ENCODE measurements at places on chromosomes 7 and 10.

- DNase-seq = no peak
Measured at GRCh38 chr7:25386311-25386744, 158.0 kb upstream of the NPVF start.

DNA sequence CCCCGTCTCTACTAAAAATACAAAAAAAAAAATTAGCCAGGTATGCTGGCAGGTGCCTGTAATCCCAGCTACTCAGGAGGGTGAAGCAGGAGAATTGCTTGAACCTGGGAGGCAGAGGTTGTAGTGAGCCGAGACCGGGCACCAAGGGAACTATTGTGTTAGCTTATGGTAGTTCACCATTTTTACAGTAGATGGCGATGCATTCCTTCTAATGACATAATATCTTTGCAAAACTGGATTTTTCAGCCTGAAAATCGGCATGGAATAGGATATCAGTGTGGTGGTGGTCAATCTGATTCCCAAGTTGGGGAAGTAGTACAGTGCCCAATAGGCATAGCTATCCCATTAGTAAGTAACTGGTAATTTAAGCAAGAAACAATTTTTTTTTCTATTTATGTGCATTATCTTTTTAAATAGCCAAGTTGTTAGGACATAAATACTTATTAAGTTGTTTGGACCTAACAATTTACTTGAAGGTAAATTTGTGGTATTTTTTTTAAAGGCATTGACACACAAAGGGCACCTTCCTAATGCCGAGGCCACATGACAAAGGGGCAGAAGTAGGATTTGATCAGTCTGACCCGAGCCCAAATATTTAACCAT, 17.6 kb upstream of the IMPDH1 start:
- no peak for DNase-seq

DNA sequence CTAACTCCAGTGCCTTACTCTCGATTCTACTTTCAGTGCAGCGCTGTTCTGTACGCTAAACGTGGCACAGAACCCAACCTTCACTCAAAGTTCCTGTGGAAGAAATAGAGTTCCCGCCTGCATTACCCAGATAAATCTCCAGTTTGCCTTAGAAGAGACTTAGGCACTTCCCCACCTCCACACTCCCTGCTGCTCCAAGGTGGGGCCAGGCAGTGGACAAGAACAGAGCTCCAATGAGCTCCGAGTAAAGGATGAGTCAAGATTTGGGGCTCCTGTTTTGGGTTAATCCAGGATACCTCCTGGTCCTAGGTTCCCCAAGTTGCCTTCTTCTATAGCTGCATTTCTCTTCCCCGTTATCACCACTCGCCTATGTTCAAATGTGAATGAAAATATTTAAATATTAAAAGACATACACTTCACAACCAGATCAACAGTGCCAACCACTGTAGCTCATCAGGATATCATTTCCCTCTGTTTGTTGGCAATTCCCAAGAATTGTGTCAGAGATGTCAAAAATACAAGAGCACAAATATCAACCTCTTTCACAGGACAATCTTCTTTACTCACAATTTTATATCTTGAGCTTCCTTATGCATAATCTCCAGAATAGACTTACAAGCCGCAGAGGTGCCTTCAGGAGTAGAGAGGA, 48.0 kb downstream of the MALSU1 start:
- no peak for DNase-seq

DNA sequence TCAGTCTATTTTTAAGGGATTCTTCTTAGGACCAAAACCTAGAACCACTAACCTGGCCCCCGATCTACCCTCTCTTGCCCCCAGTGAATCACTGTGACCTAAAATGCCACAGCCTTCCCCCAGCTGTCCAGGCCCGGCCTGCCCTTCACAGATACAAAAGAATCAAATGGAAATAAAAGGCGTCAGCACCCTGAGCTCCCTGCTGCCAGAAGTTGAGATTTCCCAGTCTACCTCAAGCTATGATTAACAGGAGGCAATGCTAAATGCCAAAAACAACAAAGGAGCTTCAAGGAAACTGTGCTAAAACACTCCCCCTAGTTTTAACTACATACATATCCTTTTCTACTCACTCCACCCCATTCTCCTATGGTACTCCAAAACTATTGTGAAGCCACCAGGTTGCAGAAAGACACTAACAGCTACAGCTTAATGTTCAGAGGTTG, 67.8 kb downstream of the GSAP start:
- peak; percentile 28 for DNase-seq

GRCh38 chr7:13827716-13828115, 161.8 kb downstream of the ETV1 start:
- DNase-seq = no peak

DNA sequence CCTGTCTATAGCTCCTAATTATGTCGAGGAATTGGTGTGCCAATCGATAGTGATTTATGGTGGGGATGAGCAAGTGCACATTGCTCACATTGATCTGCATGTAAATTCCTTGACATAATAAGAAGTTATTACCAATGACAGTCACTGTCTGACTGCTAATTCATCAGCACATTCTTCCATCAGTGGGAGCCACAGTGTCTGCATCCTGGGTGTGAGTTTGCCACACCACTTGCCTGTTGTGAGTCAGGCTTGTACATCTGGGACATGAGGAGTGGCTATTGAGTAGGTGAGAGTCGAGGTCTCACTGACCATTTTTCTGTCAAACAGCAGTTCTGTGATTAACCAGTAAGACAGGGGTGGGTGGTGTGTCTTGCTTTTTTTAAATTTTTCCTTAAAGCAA, 263.4 kb downstream of the LRMDA start:
- DNase-seq = no peak
